Stimulated activated CD4-positive, alpha-beta T cell treated with anti-CD3 and anti-CD28 coated beads, Interleukin-4, amount 100 ng/mL, for 24 hours (primary cell): ENCODE measurements at places on chromosomes 2 and 18.

GRCh38 chr2:239694487-239694886 lies 293.7 kb upstream of the HDAC4 start:
- no peak for DNase-seq

DNA sequence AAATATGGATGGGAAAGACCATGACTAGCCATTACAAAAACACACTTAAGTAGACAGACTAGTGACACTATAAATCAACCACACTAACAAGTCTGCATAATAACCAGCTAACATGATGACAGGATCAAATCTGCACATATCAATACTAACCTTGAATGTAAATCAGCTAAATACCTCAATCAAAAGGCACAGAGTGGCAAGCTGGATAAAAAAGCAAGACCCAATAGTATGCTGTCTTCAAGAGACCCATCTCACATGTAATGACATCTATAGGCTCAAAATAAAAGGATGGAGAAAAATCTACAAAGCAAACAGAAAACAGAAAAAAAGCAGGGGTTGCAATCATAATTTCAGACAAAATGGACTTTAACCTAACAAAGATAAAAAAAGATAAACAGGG lies 16.3 kb downstream of the PFN4 start:
- no peak for DNase-seq

GRCh38 chr18:48987821-48988220 lies 37.1 kb upstream of the SMAD7 start:
- DNase-seq = no peak

DNA sequence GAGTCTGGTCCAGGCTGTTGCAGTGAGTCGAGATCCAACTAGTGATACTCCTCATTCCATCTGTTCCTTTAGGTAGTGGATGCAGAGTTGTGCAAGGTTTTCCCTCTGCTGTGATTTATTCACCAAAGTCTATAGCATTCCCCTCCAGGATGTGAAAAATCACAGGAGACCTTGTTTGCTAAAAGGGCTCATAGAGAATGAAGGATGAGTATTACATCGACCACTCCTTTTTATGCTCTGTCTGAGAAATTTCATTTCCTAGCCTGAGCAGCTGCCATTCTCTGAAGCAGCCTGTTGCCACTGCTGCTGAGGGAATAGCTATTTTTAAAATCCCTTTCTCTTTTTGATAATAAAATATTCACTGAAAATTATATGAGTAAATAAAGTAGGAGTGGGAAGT lies 134.1 kb upstream of the LRRTM1 start:
- DNase-seq = no peak

- DNase-seq = no peak
Measured at GRCh38 chr2:125168442-125168841, 1143.4 kb downstream of the CNTNAP5 start.

GRCh38 chr2:19804639-19805260 lies 97.0 kb downstream of the TTC32 start:
- no peak for DNase-seq
